ENCODE measurements at places on chromosomes 16 and 17. TPM values are rescaled to one million over a fixed set of nuclear protein-coding genes. Genes with fewer than 3 reads are reported as not detected.
A peak's percentile ranks its signal among the peaks of the same experiment; 100 is the strongest.

- H3K4me1 ChIP-seq = peaks cover 43% of the 10 kb centered on the region
- no peaks in the 10 kb centered on the region for H3K27me3 ChIP-seq
- H3K27ac ChIP-seq = no peak overlapping the region
- no peak overlapping the region for H3K4me3 ChIP-seq
Observed at GRCh38 chr17:7016418-7016817, 4.0 kb downstream of the RNASEK start.

GRCh38 chr17:59361916-59362810 is 30.7 kb downstream of the YPEL2 start:
- H3K27me3 ChIP-seq = no peaks in the 10 kb centered on the region
- peaks cover 85% of the 10 kb centered on the region for H3K4me1 ChIP-seq
- H3K27ac ChIP-seq = peak overlapping the region; percentile 88
- peak overlapping the region; percentile 3 for H3K4me3 ChIP-seq

DNA sequence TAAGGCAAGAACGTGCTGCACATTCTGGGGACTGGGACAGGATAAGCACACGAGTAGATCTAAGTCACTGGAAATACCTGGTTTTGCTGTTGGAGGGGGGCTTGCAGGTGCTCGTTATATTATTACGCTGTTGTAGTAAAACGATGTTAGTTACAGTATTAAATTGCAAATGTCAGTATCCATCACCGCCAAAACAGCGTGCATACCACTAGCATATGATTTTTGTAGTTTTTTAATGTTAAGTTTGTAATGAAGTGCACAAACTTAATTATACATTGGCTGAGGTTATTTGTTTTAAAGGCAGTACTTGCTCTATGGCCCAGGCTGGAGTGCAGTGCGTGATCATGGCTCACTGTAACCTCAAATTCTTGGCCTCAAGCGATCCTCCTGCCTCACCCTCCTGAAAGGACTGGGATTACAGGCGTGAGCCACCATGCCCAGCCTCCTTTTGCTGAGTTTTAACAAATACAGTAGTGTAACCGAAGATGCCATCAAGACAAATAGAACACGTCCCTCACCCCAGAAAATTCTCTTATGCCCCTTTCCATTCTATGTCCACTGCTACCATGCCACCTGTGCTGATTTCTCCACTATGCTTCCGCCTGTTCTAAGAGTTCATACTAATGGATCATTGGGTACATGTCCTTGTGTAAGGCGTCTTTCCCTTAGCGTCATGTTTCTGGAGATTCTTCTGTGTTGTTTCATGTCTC is 20.7 kb upstream of the CSNK1D start:
- DNase-seq = no peak
- H3K4me1 ChIP-seq = peaks cover 32% of the 10 kb centered on the region
- H3K27me3 ChIP-seq = no peaks in the 10 kb centered on the region
- no peaks in the 10 kb centered on the region for H3K36me3 ChIP-seq

GRCh38 chr16:85310868-85311585 is 198.8 kb upstream of the CIBAR2 start:
- H3K4me1 ChIP-seq = peaks cover 23% of the 10 kb centered on the region
- H3K27ac ChIP-seq = no peak overlapping the region
- H3K4me3 ChIP-seq = no peak overlapping the region

The DNAJA2 gene
- total RNA-seq = 44.6 TPM

All from chondrocyte (in vitro differentiated cells).